ENCODE measurements at places on chromosomes 2 and 18.

DNA sequence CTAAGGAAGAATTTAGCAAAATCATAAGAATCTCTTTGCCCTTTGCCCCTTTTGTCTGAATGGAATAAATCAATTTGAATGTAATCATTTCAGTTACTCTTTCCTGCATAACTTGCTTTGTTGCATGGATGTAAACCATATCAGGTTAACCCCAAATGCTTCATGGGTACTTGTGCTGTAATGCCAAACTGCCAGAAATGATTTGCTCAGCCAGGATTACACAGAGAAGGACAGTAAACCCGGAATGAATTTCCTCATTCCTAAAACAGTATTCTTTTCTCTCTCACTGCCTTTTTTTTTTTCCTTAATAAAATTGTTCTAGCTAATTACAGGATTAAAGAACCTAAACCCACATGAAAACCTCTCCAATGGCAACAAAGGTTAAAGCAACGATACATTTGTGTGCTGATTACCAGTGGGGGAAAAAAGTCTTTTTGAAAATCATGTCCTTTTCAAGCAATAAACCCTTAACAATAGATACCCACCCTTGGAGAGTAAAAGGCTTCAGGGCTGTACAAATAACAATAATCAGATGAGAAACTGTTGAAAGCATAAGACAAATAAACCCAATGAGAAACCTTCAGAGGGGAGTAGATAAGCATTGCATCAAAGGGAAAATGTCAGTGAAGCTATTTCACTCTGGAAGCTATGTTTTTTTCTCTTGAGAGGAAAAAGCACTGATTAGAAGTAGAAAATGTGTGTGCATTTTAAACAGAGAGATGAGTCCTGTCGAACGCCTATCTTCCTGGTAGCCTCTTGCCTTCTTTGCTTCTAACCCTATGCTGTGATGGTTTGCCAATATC, 275.3 kb downstream of the CDH2 start:
- DNase-seq: no peak

DNA sequence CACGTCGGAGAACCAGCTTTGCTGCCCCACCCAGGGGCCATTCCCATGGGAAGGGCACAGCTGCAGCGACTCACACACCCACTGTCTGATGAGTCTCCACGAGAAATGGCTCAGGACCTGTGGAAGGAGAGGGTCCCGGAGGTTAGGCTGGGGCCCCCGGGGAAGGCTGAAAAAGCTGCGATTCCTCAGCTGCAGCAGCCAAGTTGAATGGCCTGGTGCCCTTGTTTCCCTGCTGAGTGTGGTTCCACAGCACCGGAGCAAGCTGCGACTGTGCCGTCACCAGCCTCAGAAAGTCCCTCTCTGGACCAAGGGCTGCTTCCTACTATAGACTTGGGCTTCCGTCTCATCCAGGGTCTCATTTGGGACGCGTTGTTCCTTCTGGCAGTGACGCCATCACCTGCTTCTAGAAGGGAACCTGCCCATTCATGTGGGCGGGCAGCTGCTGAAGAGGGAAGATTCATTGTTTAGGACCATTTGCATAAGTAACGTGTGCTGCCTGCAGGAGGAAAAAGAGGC, 180.2 kb downstream of the INHBB start:
- DNase-seq: no peak

GRCh38 chr2:75033516-75033915, 75.1 kb downstream of the POLE4 start:
- no peak for DNase-seq

- DNase-seq: no peak
Measured at GRCh38 chr2:227759411-227760118, 13.9 kb downstream of the SCYGR8 start.

GRCh38 chr2:242011167-242011513, 141.6 kb downstream of the RTP5 start:
- no peak for DNase-seq

- DNase-seq: no peak
Measured at GRCh38 chr2:57728691-57729090, 317.9 kb upstream of the VRK2 start.

- DNase-seq: no peak
Measured at GRCh38 chr2:173545364-173545763, 190.7 kb downstream of the CDCA7 start.

- DNase-seq: no peak
Measured at GRCh38 chr2:19649785-19650380, 251.9 kb downstream of the TTC32 start.

GRCh38 chr18:76618721-76619120, 123.7 kb upstream of the ZNF516 start:
- DNase-seq: no peak

DNA sequence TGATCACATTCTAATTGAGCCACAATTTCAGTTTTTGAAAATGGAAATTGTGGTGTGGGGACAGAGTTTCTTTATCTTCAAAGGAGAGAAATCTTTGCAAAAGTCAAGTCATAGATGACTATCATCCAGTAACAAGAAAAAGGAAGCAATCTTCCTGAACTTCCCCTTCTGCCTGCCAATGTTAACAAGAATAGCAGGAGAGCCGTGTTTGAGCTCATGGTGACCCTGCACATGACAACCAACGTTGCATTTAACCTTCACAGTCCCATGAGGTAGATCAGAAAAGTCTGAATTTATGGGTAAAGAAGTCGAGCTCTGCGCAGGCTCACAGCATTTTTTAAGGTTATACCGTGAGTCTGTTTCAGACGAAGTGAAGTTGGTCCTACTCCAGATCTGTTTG, 454.9 kb downstream of the LPIN1 start:
- no peak for DNase-seq

DNA sequence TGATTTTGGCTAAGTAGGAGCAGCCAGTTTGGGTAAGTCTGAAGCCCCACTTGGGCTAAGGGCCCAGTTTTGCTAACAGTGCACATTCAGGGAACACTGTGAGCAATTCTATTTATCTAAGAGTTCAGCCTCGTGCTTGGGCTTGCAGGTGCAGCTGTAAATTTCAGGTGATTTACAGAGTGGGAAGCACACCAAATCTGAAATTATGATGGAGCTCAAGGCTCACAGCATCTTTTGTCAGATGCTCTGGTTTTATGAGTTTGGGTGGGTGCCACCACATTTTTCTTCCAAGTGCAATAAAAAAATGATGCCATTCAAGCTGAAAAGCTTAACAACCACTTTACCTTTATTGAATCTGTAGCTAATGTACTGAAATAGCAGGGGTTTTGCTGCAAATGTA, 671.2 kb downstream of the LRRTM4 start:
- DNase-seq: no peak

- DNase-seq: no peak
Measured at GRCh38 chr2:53033411-53033810, 734.2 kb upstream of the CHAC2 start.

DNA sequence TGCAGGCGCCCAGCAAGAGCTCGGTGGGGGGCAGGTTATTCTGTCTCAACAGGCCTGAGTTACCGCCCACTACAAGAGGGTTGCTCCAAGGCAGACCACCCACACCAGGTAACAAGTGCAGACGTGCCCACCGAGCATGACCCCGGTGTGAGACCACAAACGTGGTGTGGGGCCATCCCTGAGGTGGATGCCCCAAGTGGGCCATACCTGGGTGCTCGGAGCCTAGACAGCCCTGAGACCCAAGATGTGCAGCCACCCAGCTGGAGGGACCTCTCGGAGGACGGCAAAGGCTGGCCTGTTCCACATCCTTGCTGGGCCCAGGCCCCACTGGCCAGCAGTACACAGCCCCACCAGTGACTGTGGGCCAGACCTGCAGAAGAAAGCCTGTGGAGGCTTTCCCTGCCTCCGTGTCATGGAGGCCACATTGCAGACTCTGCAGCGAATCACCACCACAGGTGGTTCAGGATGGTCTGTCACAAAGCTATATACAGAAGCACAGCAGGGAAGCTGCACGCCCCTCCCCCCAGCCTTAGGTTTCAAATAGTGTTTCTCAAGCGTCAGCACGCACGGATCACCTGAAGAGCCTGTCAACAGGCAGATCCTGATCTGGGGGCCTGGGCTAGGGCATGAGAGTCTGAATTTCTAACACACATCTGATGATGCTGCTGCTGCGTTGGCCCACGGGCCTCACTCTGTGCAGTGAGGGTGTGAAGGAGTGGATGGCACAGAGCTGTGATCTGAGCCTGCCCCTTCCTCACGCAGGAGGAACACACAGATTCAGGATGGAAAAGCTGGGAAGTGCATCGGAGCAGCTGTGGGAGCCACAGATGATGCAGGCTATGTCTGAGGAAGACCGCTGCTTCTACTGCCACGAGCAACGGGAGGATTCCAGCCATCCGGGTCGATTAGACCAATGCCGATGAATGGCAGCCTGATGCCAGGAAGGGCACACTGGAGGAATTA, 96.8 kb downstream of the UXS1 start:
- no peak for DNase-seq

DNA sequence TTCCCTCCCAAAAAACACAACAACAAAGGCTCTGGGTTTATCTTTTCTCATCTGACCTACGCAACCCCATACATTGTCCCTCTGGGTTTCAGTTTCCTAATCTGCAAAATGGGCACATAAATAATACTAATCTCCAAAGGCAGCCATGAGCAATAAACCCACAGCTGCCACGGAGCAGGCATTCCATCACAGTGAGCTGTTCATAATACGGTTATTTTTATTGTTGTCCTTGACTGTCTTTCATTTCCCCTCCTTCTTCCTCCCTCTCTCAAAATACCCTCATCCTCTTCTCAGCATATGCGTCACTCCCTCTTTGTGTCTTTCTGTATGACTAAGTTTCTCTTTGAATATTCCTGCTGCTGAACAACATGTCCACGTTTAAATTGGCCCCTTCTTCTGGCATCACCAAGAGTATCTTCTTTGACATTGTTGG, 129.8 kb upstream of the CAB39 start:
- DNase-seq: peak; percentile 66

GRCh38 chr2:170162271-170162632, 15.7 kb upstream of the MYO3B start:
- DNase-seq: no peak

DNA sequence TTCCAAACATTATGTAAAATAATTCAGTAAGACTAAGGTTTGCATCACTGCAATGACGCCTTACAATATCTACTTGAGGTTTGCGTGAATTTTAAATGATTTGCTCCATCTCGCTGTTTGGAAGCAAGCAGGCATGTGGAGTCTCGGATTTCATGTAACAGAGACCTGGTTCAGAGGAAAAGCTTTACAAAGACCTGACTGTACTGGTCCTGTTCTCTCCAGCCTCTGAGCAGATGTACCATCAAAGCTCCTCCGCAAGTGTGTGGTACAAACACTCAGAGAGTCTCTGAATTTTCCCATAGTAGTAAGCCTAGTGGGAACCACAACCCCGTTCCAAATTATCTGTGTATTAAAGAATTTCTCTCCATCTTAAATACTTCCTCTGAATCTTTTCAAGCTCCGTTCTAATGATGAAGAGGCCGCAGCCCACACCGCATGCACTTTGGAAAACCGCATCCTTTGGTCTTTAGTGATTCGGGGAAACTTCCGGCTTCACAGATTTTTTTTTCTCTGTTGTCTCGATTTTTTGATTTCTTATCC, 728.1 kb upstream of the SOX11 start:
- DNase-seq: no peak

DNA sequence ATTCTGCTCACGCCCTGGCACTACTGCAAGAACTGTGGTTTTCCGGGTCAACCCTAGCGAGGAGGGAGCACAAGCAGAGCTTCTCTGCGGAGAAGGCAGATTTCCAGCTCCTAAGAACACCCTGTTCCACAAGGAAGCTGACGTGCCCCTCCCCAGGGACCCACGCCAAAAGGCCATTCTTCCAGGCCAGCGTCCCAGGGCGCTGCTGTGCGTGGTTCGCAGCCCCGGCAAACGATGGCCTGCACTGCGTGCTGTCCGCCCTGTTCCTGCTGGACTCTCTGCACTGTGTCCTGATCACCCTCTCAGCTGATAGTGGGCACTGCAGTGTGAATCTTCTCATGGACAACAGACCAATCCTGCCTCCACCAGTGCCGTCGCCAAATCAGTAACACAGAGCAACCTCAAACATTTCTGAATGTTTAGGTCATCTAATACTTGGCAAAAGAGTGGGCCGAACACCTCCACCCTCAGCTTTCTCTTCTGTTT, 49.1 kb downstream of the ADI1 start:
- no peak for DNase-seq

- DNase-seq: no peak
Measured at GRCh38 chr2:199216253-199216652, 241.5 kb downstream of the SATB2 start.

- no peak for DNase-seq
Measured at GRCh38 chr2:595141-595815, 81.9 kb downstream of the TMEM18 start.

- no peak for DNase-seq
Measured at GRCh38 chr2:189545418-189545817, 35.2 kb downstream of the SLC40A1 start.

DNA sequence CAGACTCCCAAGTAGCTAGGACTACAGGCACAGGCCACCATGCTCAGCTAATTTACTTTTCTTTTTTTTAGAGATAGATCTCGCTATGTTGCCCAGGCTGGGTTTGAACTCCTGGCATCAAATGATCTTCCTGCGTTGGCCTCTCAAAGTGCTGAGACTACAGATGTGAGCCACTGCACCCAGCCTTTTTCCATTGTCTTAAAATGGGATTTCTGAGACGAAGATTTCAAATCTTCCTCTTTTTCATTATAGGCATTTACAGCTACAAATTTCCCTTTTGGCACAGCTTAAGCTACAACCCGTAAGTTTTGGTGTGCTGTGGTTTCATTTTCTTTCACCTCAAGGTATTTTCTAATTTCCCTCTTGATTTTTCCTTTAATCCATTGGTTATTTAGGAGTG, 8.6 kb downstream of the GNLY start:
- DNase-seq: no peak

DNA sequence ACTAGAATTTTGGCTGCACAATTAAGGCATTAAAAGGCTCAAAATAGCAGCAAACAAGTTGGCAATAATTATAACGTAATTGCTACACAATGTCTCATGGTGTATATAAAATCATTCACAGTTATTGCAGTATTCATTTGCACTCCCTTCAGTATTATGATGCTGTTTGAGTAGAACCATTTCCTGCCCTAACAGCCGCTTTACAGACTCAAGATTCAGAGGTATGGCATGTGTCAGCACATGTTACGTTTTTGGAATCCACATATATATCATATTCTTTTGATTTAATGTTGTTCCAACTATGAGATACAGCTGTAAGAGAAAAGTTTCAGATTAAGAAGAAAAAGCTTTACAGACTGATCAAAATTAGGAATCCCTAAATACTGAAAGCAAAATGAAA, 56.3 kb upstream of the NCKAP5 start:
- DNase-seq: no peak

DNA sequence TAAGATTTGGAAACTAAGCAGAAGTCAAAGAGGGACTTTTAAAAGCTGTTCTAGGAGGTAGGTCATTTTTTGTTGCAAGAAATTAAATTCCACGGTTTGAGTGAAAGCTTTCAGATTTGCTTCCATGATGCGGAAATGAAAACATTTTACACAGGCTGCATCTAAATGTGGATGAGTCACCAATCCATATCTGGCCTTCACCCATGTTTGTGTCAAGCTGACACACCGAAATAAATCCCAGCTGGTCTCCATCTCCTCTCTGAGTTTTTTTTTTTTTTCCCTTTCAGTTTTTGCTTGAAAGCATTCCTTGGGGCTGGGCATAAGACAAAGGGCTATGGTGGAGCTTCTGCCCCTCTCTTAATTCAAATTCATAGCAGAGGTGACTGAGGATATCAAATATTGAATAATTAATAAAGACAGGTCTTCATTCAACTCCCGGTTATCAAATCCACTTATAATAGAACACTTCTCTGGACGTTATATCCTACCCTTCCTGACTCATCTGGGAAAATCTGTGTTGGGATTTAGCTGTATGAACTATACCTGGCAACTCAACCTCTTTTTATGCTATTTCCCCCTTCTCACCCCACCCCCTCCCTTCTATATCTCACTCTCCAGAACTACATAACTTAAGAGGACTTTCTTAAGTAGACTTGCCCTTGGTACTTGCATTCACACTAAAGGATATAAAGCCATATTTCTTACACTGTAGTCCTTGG, 558.3 kb upstream of the GCFC2 start:
- no peak for DNase-seq

Measured in GM13977 (cell line).